Cortex of kidney (tissue), 1 donor: ENCODE measurements at places on chromosomes 5 and 9.

- DNase-seq, result no peak
Measured at GRCh38 chr5:143402553-143403333, 743 bp downstream of the NR3C1 start.

- DNase-seq, result no peak
Measured at GRCh38 chr5:157182143-157182757, 1.6 kb downstream of the ITK start.

DNA sequence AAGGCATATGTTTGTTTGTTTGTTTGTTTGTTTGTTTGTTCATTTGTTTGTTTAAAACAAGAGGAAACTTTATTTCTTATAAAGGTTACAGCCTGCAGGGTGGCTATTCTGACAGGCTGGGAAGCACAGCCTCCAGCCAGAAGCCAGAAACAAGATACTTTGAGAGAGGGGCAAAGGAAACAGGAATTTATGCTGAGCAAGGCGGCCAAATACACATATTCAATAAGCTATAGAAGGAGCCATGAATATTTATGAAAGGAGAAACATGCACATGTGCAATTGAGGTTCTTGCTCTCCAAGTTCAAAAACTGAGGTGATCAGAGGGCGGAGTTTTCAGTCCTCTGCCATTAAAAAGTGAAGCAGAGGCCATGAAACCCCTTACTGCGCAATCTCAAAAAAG is 19.6 kb downstream of the KLHL3 start:
- DNase-seq, result no peak

DNA sequence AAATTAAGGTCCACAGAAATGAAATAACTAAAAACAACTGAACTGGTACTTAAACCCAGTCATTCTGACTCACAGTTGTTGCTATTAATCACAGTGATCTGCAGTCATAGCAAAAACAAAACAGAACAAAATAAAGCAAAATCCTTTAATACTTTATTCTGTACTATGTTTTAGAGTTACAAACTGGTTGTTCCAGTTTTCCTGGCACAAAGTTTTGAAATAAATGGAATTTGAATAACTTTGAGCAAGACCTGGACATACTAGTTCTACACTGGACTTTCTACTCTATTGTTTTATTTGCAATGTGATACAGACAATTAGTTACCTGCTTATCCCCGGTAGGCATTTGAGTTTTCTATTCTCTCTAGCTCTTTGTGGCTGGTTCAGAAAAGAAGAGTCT is 147.9 kb downstream of the DMRT2 start:
- no peak for DNase-seq

- DNase-seq, result no peak
Measured at GRCh38 chr9:134992755-134993124, 75.0 kb upstream of the FCN1 start.

DNA sequence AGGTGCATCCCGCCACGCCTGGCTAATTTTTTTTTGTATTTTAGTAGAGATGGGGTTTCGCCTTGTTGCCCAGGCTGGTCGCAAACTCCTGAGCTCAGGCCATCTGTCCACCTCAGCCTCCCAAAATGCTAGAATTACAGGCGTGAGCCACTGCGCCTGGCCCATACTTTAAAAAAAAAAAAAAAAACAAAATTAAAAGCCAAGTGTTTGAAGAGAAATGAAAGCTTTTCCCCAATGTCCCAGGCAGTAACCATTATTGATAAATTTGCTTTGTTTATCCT is 9.5 kb downstream of the PRRC2B start:
- DNase-seq, result no peak

DNA sequence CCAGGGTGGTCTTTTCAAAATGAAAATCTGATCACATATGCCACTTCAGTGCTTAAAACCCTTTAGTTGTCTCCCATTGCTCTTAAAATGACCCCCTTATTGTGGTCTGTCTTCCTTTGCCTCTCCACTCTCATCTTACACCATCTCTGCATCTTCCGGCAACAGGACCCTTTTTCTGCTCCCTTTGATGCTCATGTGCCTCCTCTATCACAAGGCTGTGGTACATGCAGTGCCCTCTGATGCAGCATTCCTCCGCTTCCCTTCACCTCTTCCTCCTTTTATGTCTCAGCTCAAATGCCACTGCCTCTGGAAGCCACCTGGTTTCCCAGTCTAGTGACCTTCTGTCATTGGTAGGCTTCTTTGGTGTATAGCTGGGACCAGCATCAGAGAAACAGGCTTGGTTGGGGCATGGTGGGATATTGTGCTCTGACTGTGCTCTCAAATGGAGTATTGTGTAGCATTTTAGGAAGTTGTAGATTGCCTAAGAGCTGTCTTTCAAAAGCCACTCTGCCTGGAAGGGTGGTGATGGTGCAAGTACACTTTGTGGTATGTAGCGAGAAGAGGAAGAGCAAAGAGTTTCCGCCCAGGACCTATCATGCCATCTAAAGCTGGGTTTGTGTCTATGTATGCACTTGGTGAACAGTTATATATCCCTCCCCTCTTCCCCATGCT is 28.1 kb downstream of the ARHGAP26 start:
- DNase-seq, result no peak

GRCh38 chr5:1833264-1834021 is 32.2 kb downstream of the NDUFS6 start:
- DNase-seq, result no peak

DNA sequence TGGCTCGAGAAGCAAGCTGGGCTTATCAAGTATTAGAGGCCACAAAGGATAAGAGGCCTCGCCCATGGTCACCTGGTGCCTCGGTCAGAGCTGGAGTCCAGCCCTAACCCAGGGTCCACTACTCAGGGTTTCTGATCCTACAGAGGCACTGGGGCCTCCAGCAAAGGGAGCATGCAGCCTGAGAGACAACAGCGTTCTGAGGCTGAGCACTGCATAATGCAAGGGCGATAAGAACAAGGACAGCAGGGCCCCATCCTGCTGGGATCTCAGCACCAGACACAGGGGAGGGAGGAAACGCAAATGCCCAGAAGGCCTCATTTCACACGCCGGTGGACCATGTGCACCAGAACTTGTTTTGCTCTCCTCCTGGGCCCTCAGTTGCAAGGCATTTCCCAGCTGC is 63.0 kb downstream of the C5orf15 start:
- no peak for DNase-seq

- no peak for DNase-seq
Measured at GRCh38 chr5:172347496-172348052, 64.0 kb upstream of the UBTD2 start.

GRCh38 chr9:129708793-129709192 is 43.3 kb downstream of the PRRX2 start:
- DNase-seq, result no peak

- no peak for DNase-seq
Measured at GRCh38 chr9:75775166-75775565, 115.3 kb upstream of the PCSK5 start.

GRCh38 chr9:132242621-132243155 is 80.8 kb downstream of the NTNG2 start:
- no peak for DNase-seq

DNA sequence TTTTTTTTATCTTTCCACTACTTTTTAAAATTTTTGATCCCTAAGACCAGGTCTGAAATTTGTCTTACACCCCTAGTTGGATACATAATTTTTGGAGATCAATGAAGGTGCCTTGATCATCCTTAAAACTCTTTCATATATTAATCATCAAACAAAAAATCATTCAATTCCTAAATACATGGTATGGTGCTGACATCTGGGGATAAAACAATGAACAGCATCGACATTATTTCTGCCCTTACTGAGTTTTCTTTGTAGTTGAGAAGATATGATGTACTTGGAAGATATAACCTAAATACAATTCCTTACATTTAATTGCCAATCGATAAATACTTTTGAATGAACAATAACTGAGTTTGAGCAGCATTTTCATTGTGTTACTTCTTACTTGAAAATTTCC is 18.3 kb downstream of the SPINK9 start:
- no peak for DNase-seq

DNA sequence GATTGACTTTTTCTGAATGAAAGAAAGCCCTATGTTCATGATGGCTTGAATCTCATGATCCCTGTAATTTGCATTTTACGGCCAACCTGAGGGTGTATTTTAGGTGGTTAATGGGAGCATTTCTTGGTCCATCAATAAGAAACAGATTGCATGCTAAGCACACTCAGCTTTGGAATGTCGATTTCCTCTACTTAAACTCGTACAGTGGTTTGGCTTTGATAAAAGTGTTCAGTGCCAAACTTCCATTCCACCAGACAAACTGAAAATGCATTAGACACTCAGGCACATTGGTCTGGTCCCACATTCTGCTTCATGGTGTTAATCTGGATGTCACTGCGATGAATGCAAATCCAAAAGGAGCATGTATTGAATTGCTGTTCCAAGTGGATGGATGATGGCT is 77.0 kb downstream of the VCAN start:
- no peak for DNase-seq

- no peak for DNase-seq
Measured at GRCh38 chr9:121598965-121599871, 52.2 kb upstream of the DAB2IP start.

DNA sequence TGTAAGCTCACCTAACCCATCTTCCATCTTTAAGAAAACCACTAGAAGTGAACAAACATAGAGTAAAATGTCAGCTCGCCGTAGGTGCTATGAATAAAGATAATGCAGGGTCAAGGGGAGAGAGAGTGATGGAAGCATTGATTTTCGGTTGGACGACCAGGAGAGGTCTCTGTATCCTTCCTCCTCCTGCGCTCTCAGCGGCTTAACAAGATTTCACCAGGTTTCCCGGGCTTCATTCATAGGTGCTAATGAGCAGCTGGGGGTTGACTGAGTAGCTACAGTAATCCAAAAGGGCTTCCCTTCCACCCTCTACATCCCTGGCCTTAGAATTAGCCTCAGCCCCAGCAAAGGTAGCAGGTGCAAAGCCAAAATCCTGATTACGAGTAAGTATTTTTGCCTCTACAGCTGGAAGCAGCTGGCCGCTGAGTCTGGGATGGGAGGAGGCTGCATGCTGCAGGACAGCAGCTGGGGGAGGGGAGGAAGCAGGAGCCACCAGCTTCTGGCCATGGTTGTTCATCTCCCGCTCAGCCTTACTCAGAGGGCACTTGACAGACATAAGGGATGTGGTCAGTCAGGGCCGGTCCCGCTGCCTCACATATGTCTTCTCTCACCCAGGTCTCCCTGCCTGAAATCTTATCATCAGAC is 112.0 kb upstream of the IL12B start:
- DNase-seq, result no peak

DNA sequence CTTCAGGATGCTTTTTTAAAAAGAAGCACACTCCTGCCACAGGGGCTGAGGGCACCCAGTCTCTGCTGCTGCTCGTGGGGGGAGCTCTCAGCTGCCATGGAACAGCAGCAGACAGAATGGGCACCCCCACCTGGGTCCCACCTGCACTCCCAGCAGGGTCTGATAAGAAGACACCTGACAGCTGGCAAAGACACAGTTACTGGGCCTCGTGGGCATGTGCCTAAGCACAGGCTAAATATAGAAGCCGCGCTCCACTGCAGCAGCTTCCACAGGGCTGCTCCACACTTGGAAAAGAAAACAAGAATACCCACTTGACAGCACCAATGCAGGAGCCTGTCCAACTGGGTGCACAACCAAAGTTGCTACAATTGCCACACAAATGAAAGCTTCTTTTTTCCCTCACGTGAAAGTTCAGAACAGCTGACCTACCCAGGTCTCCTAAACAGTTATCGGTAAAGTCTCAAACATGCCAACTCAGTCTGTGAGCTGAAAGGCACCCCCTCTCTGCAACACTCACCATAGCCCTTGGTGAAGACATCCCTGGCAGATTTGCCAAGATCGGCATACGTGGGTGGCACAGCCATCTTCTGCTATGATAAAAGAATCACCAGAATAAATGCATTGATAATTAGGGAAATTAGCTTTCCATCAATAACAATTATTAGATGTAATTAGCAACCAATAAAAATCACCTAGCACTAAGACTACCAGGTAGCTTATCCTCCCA is 12.2 kb downstream of the VDAC1 start:
- DNase-seq, result no peak

DNA sequence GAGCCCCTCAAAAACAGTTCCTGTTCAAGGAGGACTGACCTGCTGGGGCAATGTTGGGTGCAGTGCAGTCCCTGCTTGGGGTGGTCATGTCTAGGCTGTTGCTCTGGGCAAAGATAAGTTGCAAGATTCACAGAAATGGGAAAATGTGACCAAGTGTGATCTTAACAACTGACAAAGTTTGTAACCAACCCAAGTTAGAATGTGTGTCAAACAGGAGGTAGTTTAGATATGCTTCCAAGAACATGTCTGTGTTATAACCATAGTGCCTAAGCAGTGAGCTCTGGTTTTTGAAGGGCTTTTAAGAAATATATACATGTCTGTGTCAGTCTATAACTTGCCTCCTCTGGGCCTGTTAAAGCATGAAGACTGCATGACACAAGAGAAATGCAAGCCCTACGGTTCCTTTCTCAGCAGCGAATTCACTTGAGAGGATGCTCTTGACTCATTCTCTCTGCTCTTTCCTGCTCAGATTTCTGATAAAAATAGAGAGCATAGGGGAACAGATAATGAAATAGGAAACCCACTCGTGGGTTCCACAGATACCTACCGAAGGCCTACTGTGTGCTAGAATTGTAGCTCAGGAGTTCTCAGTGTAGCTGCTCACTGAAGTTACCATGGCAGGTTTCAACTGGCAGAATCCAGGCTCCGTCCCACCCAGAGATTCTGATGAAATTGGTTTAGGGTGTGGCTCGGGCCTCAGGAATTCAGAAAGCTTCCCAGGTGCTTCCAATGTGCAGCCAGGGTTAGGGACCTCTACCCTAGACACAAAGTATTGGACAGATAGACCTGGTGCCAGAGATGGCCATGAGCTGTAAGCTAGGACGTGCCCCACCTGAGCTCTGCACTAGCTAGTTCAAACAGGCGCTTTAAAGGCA is 52.4 kb downstream of the ARHGEF37 start:
- DNase-seq, result no peak

- DNase-seq, result no peak
Measured at GRCh38 chr5:11869203-11869602, 35.0 kb downstream of the CTNND2 start.

- DNase-seq, result no peak
Measured at GRCh38 chr5:9354336-9355081, 191.4 kb downstream of the SEMA5A start.

DNA sequence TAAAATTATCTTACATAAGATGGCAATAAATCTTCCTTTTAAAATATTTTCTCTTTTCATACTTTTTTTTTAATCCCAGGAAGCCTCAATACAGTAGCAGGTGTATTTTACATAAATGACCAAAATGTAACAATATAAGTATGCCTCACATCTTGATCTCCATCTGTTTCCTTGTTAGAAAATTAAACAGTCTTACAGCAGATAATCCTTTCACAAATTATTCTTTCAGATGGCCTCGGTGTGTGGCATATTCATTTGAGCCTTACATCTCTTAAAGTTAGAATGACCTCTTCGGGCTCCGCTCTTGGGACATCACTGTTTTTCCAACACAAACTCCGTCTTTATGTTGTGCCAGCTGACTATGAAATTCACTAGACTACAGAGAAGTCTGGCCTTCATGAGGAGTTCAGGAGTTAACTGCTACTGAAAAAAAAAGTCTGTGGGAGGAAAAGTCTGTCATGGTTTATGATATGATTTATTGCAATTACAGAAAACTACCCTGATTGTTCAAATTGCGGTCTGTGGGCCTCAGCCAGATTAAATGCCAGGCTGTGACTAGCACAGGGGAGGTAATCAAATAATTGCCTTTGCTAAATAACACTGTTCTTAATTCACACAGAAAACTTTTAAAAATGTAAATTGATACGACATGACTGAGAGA is 292.9 kb upstream of the PUM3 start:
- DNase-seq, result no peak

- DNase-seq, result no peak
Measured at GRCh38 chr5:40416098-40416497, 263.6 kb upstream of the PTGER4 start.
